ENCODE measurements at places on chromosomes 16 and 17.

DNA sequence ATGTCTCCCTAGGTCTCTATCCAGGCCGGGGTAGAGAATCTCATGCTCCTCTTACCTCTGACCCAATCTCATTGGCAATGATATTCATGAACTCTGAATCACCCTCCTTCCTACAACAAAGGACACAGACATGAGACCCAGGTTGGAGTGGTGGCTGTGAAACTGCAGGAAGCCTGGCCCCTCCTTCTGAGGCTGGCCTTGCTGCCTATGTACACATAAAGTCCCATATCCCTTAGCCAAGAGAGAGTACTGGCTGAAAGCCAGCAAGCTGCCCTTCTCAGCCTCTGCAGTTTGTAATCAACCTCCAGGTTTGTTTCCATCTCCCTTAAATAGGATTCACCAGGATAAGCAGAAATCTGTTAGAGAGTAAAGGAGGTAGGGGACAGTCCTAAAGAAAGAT is 10.6 kb downstream of the AARSD1 start:
- DNase-seq: no peak

- DNase-seq: no peak
These were observed 16.1 kb upstream of the SLC38A8 start for GRCh38 chr16:84058664-84059063.

DNA sequence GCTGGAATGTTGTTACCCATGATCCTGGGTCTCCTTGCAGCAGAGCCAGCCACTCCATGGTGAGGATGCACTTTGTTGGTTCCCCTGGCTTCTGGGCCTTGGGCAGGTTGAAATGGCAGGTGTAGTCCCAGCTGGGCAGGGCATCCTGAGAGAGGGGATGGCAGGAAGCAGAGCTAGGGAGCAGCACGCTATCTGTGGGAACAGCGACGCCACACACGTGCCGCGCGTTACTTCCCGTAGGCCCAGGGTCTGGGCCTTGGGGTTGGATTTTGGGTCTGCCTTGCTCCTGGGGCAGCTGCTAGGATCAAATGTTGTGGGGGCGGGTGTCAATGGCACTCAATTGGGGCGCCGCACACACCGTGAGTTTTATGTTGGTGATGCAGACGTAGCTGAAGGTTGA is 368.0 kb downstream of the CPPED1 start:
- DNase-seq: no peak

DNA sequence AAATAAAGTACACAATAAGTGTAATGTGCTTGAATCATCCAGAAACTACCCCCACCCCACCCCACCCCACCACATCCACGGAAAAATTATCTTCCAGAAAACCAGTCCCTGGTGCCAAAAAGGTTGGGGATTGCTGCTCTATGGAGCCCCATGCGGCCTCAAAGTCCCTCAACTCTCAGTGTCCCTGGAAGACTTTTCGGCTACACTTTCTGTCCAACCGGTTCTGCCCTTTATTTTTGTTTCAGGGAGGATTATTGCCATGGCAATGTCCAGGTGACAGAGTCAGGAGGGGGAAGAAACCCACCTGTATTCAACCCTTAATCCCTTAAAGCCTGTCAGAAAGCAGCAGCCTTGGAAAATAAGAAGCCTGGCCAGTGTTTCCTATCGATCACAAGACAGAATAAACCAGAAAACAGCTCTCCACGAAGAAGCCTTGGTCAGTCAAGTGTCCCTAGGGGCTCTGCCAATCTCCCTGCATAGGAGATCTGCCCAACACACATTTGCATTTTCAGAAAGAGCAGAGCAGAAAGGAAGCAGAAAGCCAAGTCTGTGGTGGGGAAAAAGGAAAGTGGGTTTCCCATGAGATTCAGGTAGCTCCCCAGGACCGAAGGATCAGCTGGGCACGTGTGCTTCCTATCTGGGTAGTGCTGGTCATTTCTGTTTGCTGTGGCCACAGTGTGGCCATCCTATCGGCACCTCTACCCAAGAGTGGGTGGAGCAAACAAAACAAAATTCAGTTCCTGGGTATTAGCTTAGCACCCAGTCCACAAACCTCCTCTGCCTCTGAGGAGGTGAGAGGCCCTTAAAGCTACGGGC is 342.7 kb downstream of the SOX9 start:
- DNase-seq: no peak

DNA sequence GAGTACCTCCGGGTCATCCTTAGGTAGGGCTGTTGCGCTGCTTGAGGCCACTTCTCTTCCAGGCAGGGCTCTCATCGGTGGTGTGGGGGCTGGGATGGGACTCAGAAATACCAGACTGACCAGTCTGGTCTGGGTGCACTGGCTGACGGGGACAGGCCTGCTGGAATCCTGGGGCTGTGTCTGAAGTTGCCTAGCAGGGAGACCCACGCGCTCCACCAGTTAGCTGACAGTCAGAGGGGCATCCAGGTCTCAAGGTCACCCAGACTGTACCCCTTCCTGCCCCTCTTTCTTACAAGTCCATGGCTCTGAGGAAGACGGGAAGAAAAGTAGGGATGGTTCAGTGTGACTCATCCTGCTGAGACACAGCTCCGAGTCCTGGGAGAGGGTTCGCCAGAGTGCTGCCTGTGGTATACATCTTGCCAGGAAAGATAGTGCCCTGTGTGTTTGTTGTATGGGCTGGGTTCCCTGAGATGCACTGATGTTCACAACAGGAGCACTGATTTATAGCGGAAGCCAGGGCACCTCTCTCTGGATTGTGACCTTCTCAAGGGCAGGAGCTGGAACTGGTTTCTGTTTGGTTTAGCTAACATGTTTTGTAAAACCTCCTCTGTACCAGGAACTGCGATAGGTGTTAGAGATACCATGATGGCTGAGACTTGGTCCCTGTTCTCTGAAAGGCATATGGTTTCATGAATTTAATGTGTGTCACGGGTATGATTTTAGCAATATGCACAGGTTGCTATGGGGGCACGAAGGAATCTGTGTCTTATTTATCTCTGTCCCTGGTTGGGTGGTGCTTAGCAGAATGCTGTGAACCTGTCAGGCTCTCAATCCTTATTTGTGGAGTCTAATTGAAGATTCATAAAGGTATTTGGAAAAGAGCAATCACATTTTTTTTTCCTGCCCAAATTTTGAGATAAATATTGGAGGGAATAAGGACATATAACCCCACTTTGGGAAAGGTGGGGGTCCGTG is 97.5 kb downstream of the OR1D5 start:
- DNase-seq: no peak

GRCh38 chr17:32519228-32520103 is 32.7 kb downstream of the CDK5R1 start:
- DNase-seq: peak; percentile 49

GRCh38 chr17:82005701-82006348 is 16.9 kb downstream of the CENPX start:
- no peak for DNase-seq

DNA sequence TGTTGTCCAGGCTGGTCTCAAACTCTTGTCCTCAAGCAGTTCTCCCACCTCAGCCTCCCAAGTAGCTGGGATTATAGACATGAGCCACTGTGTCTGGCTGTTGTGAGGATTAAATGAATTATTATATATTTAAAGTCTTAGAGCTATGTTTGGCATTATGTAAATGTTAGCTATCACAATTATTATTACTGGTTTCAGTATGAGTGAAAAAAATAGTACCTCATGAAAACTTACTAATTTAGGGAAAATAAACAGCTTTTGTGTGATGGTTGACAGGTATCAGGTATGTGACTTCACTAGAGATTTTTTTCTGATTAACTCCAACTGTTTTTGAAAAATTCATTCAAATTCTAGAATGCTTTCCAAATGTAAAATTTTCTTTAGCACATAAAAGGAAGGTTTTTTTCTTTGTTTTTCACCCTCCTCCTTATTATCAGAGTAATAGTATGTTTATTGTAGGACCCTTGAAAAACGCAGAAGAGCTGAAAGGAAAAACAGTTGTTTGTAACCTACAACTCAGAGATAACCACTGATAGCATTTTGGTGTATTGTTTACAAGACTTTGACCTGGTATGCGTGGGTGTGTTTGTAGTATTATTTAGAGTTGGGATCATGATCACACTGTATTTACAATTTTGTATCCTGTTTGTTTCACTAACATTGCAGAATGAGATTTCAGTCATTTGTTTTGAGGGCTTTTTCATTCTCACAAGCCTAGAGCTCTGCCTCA is 13.2 kb downstream of the NLK start:
- DNase-seq: no peak

- no peak for DNase-seq
These were observed 188.0 kb downstream of the CDH11 start for GRCh38 chr16:64933885-64934284.

DNA sequence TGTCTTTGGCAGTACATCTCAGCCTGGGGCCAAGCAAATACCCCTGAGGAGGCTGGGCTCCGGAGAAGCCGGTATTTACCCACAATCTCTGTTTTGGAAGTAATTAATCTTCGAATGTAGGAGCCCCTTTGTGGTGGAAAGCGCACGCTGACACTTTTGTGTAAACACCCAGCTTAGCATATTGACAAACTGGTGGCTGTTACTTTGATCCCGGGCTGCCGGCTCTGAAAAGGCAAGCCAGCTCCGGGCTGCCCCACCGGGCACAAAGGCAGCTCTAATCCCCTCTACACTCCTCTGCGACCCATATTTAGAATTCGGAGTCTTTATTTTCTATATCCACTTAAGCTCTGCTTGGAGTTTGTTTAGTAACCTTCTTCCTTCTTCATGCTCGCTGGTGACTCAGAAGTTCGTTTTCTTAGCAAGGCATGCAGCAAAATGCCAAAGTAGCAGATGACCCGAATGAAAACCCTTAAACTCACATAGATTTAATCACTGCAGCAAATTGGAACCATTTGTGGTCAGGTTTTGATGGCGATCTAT is 144.0 kb upstream of the IRX3 start:
- no peak for DNase-seq

DNA sequence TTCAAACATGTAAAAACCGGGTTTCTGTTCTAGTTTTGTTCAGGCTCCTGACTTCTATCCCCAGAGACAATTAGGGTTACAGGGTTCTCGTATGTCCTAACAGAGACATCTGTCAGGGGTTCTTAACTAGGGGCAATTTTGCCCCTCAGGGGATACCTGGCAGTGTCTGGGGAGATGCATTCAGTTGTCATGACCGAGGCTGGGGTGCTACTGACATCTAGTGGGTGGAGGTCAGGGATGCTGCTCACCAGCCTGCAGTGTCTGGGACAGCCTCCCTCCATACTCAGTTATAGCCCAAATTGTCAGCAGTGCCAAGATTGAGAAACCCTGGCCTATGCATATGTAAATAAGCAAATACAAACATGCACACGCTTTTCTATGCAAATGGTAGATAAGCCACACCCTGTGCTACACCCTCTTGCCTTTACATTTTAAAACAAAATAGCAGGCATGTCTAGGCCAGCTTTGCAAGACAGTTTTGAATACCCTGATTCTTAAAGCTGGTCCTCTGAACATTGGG is 37.4 kb downstream of the CLEC16A start:
- DNase-seq: no peak

- DNase-seq: no peak
These were observed 40.7 kb upstream of the SLC12A3 start for GRCh38 chr16:56824331-56824730.

- DNase-seq: no peak
These were observed 61.9 kb upstream of the GSE1 start for GRCh38 chr16:85550953-85551924.

- DNase-seq: no peak
These were observed 5.6 kb upstream of the WDR45B start for GRCh38 chr17:82653651-82654528.

DNA sequence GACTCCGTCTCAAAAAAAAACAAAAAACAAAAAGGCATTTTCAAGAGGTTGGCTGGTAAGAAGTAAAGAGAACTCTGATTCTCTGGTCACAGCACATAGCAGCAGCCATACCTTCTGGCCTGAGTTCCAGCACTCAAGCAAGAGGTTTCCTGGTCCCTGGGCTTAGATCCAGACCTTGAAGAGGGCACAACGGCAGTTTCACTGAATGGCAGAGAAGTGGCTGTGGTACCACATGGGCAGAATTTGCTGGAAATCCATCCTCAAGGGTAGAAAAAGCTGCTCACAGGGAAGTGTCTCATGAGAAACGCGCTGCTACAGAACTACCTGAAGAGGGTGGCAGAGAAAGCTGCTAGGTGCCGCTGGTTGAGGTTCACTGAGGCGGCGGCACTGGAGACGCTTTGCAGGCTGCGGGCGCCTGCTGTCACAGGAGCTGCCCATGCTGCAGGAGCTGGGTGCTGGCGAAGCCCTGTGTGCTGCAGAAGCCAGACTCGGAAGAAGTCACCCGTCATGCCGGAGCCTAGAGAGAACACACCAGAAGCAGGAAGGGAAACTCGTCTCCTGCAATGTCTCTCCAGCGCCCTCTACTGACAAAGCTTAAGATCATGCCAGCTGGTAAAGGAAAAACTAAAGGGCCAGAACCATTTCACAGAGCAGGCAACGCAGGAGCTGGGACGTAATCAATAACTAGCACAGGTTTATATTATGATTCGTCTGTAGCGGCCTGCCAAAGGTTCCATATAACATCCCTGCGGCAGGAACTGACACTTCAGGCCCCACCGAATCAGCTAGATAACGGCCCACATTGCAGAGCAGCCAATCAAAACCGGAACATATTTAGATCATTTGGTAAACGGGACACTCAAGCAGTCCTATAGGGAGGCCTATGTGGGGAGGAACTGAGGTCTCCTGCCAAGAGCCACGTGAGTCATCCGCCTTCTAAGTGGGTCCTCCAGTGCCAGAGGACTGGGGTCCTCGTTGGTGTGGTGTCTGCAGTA is 5.4 kb upstream of the ZNF213 start:
- peak; percentile 65 for DNase-seq

GRCh38 chr16:23060458-23061320 is 88.6 kb downstream of the USP31 start:
- peak; percentile 11 for DNase-seq

- DNase-seq: no peak
These were observed 12.2 kb downstream of the CX3CL1 start for GRCh38 chr16:57384248-57385070.

GRCh38 chr17:19558946-19559345 is 25.3 kb downstream of the SLC47A1 start:
- no peak for DNase-seq

GRCh38 chr17:60586288-60586974 is 13.6 kb upstream of the PPM1D start:
- no peak for DNase-seq
